Left renal cortex interstitium (tissue), 4 donors: ENCODE measurements at places on chromosomes 4 and X. TPM values are rescaled to one million over a fixed set of nuclear protein-coding genes. Genes with fewer than 3 reads are reported as not detected.

DNA sequence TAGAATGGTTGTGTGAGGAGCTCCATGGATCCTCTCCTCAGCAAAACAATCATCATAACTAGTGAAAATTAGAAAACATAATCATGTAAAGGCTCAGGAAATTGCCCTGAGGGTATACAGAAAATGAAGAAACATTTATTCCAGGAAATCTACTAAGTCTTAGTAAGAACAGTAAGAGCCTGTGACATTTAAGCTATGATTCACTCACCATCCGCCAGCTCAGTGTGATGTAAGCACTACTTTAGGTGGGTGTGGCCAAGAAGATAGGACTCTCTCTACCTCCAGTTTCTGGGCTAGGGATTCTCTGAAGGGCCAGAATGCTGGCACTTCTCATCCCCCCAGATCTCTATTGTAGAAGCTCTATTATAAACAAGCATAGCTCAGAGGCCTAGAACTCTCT, 147.5 kb downstream of the DLG3 start:
- no peak for DNase-seq

DNA sequence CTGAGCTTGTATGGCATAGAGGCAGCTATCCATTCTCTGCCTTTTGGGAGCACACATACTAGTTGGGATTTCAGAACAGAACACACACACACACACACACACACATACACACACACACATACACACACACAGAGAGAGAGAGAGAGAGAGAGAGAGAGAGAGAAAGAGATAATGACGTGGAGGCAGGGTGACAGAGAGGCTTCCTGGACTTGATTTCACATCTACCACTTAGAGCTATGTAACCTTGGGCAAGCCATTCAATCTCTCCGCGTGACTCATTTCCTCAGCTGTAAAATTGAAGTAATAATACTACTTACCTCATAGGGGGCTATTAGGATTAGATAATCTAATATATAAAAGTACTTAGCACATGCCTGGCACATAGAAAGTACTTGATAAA, 12.3 kb upstream of the GRIA3 start:
- no peak for DNase-seq

GRCh38 chr4:126777649-126778048, 855.1 kb upstream of the INTU start:
- DNase-seq = no peak

MAGEA12 gene
- polyA plus RNA-seq = not detected

- no peak for DNase-seq
Measured at GRCh38 chr4:7843831-7844593, 95.6 kb downstream of the AFAP1 start.

NAA11 gene
- polyA plus RNA-seq = not detected

GRCh38 chrX:85544609-85545008, 165.1 kb upstream of the POF1B start:
- no peak for DNase-seq

UGT2A1 gene
- 1.5 TPM for polyA plus RNA-seq

KLF8 gene
- 6.4 TPM for polyA plus RNA-seq

GRCh38 chr4:83629945-83630721, 94.2 kb downstream of the GPAT3 start:
- DNase-seq = no peak
